ENCODE measurements at places on chromosomes 7 and 10.

DNA sequence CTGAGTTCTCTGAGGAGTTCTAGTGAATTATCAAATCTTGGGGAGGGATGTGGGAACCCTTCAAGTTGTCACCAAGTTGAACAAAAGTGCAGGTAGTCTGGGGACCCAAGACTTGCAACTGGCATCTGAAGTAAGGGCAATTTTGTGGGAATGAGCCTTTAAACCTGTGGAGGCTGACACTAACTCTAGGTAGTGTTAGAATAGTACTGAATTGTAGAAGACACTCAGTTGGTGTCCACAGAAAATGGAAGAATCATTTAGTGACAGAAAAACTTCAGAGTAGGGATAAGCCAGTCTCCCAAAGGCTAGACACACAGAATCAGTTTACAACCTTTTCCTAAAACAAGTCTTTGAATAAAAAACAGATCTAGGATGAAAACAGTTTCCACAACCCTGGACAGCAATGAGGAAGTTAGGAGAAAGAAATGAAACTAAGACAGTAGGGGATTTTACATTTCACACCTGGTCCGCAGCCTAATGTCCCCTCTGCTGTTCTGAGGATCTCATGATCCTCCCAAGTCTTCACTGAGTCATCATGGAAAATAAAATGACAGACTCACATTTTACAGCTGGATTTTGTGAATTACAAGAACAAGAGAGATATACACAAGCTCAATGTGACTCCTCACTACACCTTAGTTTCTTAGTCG, 23.0 kb upstream of the ING3 start:
- DNase-seq: no peak

DNA sequence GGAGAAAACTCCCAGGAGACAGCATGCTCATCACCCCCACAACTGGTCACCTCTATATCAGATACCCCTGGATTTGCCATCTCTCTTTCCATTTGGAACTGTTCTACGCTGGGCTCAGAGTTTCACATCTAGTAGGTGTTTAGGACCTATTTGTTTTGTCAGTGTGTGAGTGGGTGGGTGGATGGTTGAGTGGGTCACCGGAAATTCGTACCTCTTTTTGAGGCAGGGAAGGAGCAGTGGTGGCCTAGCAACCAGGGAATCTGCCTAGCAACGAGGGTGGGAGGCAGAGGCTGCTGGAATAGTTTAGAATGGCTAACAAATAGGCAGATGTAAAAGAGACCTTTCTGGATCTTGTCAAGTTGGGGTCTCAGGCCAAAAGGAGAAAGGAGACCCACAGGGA, 23.2 kb upstream of the SLF2 start:
- DNase-seq: no peak

GRCh38 chr7:26060733-26061677, 91.0 kb upstream of the NFE2L3 start:
- DNase-seq: no peak

DNA sequence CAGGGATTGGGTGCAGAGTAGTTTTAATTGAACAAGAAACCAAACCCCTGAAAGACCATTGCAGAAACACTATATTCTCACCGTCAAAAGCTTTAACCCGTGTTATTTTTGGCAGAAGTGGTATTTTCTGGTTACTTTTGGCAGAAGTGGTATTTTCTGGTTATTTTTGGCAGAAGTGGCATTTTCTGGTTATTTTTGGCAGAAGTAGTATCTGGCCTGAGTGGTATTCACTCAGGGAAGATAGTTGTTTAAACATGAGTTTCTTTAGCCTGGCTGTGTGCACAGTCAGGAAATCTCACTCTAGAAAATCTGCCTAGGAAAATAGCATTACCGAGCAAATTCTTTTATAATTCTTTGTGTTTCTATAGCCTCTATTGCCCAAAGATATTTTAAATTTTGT, 322.7 kb downstream of the GFRA1 start:
- no peak for DNase-seq

DNA sequence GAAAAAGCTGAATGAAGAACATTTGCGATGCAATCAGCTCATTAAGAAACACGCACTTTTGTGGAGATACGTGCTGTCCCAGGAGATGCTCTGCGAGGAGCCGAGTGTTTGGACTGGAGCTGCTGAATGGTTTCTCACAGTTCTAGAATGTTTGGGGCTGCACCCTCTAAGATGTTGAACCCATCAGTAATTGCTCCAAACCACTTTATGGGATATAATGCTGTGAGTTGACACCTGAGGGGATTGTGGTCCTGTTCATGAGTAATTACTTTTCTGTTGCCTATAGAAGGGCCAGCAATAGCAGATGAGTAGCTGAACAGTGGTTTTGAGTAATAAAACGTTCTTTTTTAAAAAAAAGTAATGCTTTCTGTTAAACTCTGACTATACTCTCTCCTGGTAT, 63.1 kb downstream of the IKZF1 start:
- DNase-seq: no peak

GRCh38 chr10:80414142-80414895, 6.0 kb downstream of the PRXL2A start:
- no peak for DNase-seq

DNA sequence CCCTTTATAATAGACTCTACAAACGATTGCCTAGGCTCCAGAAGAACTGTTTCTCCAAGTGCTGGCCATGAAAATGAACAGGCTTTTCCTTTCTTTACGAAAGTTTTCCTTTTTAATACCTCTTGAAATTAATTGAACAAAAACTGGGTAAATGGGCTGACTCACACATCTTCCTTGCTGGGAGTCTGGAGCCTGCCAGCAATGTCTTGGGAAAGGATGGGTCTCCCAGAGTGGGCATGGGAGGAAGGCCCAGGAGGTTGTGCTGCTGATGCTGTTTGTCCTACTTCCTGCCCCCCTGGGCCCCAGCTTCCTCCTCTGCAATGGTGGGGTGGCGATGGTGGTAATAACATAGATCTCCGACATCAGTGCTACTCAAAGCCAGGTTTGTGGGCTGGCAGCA, 174.1 kb downstream of the RPS24 start:
- no peak for DNase-seq

- DNase-seq: no peak
Measured at GRCh38 chr10:89549510-89549909, 14.1 kb upstream of the SLC16A12 start.

- no peak for DNase-seq
Measured at GRCh38 chr7:21754963-21755362, 190.7 kb downstream of the CDCA7L start.

Data from DND-41 (cell line).